T-helper 2 cell treated with Interferon-gamma antibody and Interleukin-4, amounts not matched to agents 5 μg/mL and 100 μg/mL, for 36 hours (primary cell): ENCODE measurements at places on chromosomes 2 and 18.

- H3K27ac ChIP-seq: no peak overlapping the region
- no peak overlapping the region for H3K4me3 ChIP-seq
- H3K27me3 ChIP-seq: no peaks in the 10 kb centered on the region
- no peaks in the 10 kb centered on the region for H3K36me3 ChIP-seq
These were observed 212.4 kb upstream of the CWC22 start for GRCh38 chr2:180219491-180219890.

DNA sequence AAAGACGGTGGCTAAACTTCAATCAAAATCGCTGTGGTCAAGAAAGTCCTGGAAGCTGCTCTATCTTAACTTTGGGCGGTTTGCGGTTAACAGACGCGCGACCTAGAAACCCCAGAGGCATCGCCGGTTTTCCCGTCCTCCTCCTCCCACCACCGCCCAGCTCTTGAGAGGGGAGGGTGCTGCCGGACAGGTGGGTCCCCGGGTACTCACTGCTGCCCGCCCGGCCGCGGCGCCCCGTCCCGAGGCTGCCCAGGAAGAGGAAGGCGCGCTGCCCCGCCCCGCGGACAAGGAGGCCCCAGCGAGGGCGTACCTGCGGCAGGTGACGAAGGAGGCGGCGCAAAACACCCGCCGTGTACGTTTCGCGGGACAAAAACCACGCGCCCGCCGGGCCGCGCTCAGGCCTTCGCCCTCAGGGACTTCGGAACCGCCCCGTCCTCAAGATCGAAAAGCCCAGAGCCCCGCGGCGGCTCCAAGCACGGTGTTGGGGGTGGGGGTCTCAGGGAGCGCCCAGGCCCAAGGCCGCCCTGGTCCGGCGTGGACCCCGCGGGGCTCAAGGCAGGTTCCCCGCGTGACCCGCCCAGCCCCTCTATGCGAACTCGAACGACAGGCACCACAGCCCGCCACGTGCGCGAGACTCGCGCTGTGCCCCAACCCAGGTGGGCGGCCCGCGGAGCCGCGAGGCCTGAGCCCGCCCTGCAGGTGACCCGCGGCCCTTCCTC lies at the start of gene SH3YL1:
SH3YL1 (minus strand) TSS at position 259 of the 719 bp plus-strand sequence; CDS start at position 211, 48 bp downstream.
- peaks cover 38% of the 10 kb centered on the region for H3K4me1 ChIP-seq
- peak within 1 kb of the TSS; percentile 95 for H3K4me3 ChIP-seq
- DNase-seq: peak; percentile 39
- H3K27me3 ChIP-seq: no peaks in the 10 kb centered on the region

GRCh38 chr2:61257446-61257845 lies 95.5 kb downstream of the C2orf74 start:
- no peak for DNase-seq
- no peaks in the 10 kb centered on the region for H3K27me3 ChIP-seq
- H3K36me3 ChIP-seq: peaks cover 48% of the 10 kb centered on the region
- peaks cover 3% of the 10 kb centered on the region for H3K4me1 ChIP-seq
- no peak overlapping the region for H3K27ac ChIP-seq

GRCh38 chr18:3044931-3045698 lies 32.2 kb upstream of the LPIN2 start:
- H3K4me3 ChIP-seq: no peak overlapping the region
- H3K27ac ChIP-seq: no peak overlapping the region
- no peaks in the 10 kb centered on the region for H3K36me3 ChIP-seq
- H3K27me3 ChIP-seq: no peaks in the 10 kb centered on the region

DNA sequence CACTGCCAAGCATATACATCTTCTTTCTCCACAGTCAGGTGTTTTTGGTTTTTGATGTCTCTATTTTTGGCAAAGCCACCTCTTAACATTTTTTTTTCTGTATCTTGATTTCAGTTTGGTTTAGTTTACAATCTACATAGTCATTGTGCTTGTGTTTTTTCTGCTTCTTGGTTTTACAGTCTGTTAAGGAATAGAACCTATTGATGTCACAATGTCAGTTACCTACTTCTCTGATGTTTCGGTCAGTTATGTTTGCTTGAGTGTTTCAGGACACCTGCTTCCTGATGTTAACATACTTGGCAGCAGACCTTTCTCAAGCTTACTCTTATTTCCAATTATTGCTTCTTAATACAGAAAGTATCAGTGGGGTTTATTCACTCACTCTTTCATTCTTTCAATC lies 253.3 kb downstream of the SPAG16 start:
- H3K36me3 ChIP-seq: no peaks in the 10 kb centered on the region
- H3K27me3 ChIP-seq: no peaks in the 10 kb centered on the region
- H3K4me3 ChIP-seq: no peak overlapping the region
- H3K27ac ChIP-seq: no peak overlapping the region
- no peaks in the 10 kb centered on the region for H3K4me1 ChIP-seq
- DNase-seq: no peak

DNA sequence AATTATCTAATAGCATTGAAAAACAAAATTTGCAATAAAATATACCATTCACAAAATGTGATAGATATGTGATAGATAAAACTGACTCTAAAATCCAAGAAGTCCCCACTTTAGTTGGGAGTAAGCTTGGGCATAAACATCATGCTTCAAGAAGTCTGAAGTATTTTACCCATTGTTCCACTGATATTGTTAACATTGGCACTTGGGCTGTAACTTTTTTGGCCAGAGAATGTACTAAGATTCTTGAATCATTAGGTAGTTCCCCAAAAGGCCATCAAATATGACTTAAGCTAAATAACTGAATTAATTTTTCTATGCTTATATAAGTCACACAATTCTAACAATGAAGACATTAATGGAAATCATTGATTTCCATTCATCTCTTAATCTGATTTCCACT lies 413.6 kb downstream of the CDH2 start:
- DNase-seq: no peak
- H3K4me1 ChIP-seq: no peaks in the 10 kb centered on the region
- H3K4me3 ChIP-seq: no peak overlapping the region
- no peaks in the 10 kb centered on the region for H3K27me3 ChIP-seq

GRCh38 chr2:196827356-196827755 lies 18.2 kb upstream of the C2orf66 start:
- H3K4me3 ChIP-seq: no peak overlapping the region
- DNase-seq: no peak
- no peak overlapping the region for H3K27ac ChIP-seq
- peaks cover 8% of the 10 kb centered on the region for H3K36me3 ChIP-seq
- H3K27me3 ChIP-seq: no peaks in the 10 kb centered on the region

- H3K4me3 ChIP-seq: no peak overlapping the region
- no peaks in the 10 kb centered on the region for H3K36me3 ChIP-seq
- H3K4me1 ChIP-seq: no peaks in the 10 kb centered on the region
- H3K27ac ChIP-seq: no peak overlapping the region
These were observed 211.0 kb downstream of the KCNE4 start for GRCh38 chr2:223262946-223263345.

- no peak overlapping the region for H3K27ac ChIP-seq
- H3K36me3 ChIP-seq: peaks cover 7% of the 10 kb centered on the region
- peaks cover 7% of the 10 kb centered on the region for H3K4me1 ChIP-seq
- no peak overlapping the region for H3K4me3 ChIP-seq
- DNase-seq: no peak
These were observed 12.0 kb downstream of the EXOC6B start for GRCh38 chr2:72813841-72814240.

DNA sequence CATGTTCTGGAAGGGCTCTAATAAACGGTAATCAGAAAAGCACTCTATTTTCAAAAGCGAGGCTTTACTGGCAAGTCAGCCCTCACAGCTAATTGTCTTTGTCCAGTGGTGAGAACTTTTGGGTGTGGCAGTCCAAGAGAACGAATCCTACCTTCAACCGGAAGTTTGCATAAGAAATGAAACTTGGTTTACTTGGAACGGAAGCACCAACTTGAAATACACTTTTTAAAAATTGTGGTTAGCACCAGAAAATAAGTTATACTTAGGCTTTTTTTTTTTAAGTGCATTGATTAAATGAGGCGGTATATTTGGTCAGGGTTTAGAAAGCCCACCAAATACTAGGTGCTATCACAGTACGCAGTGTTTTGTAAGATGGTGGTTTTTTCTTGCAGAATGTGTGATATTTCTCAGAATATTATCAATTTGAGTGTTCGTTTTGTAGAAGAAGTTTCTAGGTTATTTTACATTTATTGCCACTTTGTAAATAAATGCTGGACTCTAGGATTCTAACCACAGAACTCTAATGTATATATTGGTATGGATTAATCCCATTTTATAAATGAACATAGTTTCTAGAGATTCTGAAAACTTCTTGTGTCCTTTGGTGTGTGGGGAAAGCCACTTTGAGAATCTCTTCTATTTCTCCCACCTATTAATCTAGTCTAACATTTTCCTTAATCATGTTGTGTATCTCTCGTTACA lies 1.2 kb downstream of the MYL12A start:
- H3K4me3 ChIP-seq: peak overlapping the region; percentile 88
- peaks cover 49% of the 10 kb centered on the region for H3K4me1 ChIP-seq
- peak; percentile 26 for DNase-seq
- peak overlapping the region; percentile 99 for H3K27ac ChIP-seq
- peaks cover 2% of the 10 kb centered on the region for H3K27me3 ChIP-seq

DNA sequence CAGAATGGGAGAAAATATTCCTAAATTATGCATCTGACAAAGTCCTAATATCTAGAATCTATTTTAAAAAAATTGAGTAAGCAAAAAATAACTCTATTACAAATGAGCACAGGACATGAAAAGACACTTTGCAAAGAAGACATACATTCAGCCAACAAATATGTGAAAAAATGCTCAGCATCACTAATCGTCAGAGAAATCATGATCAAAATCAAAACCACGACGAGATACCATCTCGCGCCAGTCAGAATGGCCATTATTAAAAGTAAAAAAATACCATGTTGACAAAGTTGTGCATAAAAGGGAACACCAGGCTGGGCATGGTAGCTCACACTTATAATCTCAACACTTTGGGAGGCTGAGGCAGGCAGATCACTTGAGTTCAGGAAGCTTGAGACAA lies 63.5 kb downstream of the EVA1A start:
- H3K27ac ChIP-seq: no peak overlapping the region
- no peaks in the 10 kb centered on the region for H3K4me1 ChIP-seq
- peaks cover 11% of the 10 kb centered on the region for H3K27me3 ChIP-seq
- H3K36me3 ChIP-seq: no peaks in the 10 kb centered on the region
- no peak overlapping the region for H3K4me3 ChIP-seq
